ENCODE measurements at places on chromosomes 4 and X.

DNA sequence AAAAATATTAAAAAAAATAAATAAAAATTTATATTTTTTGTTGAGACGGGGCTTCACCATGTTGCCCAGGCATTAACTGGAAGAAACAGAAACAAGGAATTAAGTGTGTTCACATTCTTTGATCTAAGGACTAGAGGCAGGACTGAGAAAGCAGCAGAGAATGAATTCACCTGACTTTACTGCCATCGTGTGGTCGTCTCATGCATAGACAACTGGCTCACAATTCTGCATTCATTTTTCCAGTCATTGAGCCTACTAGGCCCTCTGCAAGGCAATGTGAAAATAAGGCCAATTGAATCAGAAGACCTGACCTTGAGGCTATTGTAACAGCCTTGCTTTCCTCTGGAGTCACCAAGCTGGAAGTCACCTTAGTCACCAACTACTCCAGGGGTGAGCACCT is 37.4 kb downstream of the LHFPL1 start:
- DNase-seq, result no peak

GRCh38 chr4:177789610-177790009 is 347.4 kb upstream of the AGA start:
- no peak for DNase-seq

DNA sequence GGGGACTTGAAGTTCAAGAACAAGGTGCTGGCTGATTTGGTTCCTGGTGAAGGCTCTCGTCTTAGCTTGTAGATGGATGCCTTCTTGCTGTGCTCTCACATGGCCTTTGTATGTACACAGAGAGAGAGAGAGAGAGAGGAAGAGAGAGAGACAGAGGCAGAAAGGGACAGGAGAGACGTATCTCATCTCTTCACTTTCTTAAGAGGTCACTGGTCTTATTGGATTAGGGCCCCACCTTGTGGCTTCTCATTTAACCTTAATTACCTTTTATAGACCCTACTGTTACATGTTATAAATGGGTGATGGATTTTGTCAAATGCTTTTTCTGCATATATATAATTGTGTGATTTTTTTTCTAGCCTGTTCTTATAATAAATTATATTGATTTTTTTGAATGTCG is 1444.2 kb downstream of the ADGRL3 start:
- no peak for DNase-seq

DNA sequence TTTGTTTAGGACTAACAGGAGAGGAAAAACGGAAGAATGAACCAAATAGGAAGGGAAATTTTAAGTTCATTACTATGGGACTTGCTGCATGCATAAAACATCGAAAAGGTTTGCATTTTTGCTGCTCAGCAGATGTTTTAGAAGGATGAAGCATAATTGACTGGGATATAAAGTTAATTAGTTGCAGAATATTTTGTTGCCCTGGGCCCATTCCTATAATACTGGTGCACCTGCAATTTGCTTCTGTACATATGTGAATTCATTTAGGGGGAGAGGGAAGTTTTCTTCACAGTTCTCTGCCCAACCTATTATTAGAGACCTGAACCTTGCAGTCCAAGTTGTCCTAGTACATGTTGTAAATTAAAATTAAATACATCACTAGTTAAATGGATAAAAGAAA is 232.0 kb downstream of the UGT8 start:
- DNase-seq, result no peak

GRCh38 chr4:158858410-158859199 is 89.8 kb downstream of the FNIP2 start:
- no peak for DNase-seq

GRCh38 chr4:26000274-26000950 is 86.4 kb downstream of the SMIM20 start:
- no peak for DNase-seq

- DNase-seq, result no peak
Measured at GRCh38 chr4:71498625-71499024, 159.8 kb downstream of the SLC4A4 start.

DNA sequence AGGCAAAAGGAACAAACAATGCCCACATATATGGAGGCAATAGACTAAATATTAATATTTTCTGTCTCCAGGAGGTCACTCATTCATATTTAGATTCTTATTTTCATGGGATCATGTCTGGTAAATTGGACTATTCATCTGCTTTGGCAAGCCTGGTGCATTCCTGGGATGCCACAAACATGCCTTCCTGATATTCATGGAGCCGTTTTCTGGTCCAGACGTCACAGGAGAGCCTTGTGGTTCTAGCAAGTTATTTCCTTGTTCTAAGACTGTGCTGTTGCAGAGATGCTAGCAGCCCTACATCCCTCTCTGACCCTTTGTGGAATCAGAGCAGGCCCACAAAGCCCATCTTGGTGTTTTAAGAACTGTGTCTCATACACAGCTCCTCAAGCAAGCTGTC is 16.1 kb upstream of the EXOSC9 start:
- DNase-seq, result no peak

DNA sequence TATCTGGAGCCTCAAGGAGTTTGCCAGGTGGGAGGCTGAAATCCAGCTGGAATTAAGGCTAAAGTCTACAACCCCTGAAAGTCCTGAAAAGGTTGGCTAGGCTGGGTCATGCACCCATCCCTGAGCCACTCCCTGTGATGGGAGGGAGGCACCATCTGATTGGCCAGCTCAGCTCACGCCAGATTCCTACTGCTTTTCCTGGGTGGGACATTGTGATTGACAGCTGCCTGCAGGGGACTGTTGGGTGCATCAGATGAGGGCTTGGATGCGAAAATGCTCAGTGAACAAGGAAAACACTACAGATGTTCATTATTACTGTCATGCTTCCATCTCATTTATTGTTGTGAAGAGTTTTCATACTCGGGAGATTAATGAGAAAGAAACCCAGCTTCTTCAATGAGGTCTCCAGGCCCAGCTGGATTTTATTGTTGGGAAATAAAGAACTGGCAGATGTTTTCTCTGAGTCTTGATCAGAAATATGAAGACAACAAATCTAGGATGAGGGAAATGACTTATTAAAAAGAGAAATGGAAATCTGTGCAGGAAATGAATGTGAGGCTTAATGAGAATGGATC is 185.9 kb downstream of the STK32B start:
- no peak for DNase-seq

DNA sequence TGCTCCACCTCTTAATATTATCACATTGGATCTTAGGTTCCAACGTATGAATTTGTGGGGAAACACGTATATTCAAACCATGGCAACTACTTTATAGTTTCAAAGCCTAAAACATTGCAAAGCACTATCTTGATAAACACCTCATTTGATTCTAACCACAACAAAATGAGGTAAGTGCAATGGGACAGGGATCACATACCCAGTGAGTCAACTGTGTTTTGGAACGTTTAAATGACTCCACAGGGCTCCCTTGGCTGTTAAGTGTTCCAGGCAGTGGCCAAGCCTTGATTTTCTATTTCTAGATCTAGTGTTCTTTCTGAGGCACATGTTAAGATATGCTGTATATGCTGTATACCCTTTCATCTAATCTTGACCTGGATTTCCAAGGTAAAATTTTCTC is 54.5 kb upstream of the C1QTNF7 start:
- DNase-seq, result no peak

DNA sequence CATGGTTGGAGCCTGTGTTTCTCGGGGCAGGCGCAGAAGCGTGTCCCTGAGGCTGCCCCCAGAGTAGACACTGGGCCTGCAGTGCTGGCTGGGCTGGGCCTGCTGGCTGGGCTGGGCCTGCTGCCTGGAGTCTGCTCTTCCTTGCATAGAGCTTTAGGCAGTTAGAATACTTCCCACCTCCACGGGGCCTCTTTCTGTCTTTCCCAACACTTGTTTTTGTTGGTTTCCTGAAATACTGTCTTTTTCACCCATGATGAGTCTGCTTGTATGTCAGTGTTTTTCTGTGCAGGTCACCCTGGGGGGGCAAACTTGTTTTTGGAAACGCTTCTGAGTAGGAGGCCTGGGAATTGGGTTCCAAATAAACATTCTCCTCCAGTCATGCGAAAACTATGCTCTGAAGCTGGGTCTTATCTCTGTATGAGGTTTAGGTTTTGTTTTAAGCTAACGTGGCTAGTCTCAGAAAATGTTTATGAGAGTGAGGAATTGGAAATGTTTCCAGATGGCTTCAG is 32.2 kb downstream of the TRMT44 start:
- no peak for DNase-seq

- DNase-seq, result no peak
Measured at GRCh38 chrX:110287605-110288004, 30.3 kb downstream of the AMMECR1 start.

DNA sequence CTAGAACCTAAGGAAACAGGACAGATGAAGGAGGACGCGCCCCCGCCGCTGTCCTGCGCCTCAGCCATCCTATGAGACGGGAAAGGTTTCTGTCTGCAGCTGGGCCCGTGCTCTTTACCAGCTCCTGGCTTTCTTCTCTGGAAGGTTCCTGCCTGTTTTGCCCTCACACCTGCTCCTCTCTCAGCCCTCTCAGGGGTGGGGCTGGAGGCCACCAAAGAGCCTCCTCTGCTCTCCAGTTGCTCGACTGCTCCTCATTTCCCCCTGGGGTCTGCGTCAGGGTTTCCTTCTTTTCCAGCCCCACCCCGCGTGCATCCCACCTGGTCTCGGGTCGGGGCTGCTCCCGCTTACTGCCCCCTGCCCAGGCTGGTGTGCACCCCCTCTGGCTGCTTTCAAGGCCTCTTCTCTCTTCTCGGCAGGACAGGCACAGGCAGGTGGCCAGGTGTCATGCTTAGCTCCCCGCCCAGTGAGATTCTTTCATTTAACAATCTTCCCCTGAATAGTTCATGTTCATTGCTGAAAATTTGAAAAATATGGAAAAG is 4.6 kb downstream of the HTT-AS start:
- DNase-seq, result no peak

- DNase-seq, result no peak
Measured at GRCh38 chr4:152686452-152687013, 6.7 kb upstream of the TMEM154 start.

DNA sequence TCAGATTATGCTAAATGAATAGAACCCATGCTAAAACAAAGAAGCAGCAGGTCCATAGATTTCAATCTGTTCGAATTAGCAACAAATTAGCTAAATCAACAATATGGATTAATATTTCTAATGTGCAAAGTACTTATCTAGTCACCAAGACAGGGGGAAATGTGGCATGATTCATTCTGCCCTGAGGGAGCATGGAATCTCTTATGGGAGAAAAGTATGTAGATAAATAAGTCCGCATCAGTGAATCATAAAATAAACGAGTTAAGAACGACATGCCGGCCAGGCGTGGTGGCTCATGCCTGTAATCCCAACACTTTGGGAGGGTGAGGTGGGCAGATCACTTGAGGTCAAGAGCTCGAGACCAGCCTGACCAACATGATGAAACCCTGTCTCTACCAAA is 102.1 kb downstream of the ANOS1 start:
- no peak for DNase-seq

DNA sequence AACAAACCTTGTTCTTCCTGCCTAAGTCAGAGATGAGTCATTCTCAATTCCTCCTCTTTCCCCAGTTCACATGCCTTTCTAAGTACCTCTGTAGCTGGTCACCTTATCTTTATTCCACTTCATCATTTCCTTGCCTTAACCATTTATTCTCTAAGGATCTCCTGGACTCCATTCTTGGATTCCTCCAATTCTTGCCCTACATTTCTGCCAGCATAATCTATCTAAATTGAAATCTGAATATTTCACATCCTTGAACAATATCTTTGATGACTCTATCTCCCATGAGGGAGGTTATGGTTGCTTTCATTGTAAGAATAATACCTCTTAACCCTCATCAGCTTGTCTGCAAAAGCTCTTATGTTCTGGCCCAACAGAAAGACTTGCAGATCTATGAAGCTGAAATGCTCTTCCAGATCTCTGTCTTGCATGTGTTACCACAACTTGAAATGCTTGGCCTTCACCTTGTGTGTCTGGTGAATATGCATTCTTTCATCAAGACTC is 28.6 kb upstream of the PDE5A start:
- no peak for DNase-seq

GRCh38 chrX:130066975-130067615 is 43.2 kb downstream of the ELF4 start:
- DNase-seq, result no peak

DNA sequence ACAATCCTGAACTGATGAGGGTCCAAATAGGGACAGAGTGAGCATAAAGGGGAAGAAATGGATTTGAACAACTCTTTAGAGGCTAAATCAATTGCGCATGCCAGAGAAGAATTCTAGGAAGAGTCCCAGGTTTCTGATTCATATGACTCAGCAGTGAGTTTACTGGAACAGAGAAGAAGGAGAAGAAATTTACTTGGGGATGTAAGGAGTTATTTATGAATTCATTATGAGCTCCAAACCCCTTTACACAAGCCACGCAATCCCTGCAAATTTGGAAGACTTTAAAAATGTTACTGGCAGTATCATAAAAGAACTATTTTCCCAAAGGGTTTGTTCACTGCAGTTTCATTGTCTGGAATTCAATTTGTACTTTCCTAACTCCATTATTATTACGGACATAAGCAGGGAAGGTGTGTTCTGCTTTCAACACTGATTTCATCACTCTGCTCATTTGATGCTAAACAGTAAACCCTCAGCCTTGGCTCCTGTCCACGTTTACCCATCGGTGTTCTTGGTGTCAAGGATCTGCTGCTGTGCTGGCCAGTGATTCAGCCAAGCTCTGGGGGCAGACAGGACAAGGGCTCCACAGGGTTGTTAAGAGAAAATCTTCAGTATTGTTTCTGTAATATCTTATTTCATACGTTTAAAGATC is 273.7 kb downstream of the HNRNPD start:
- DNase-seq, result no peak

- DNase-seq, result no peak
Measured at GRCh38 chrX:108250654-108251579, 159.3 kb downstream of the ATG4A start.

DNA sequence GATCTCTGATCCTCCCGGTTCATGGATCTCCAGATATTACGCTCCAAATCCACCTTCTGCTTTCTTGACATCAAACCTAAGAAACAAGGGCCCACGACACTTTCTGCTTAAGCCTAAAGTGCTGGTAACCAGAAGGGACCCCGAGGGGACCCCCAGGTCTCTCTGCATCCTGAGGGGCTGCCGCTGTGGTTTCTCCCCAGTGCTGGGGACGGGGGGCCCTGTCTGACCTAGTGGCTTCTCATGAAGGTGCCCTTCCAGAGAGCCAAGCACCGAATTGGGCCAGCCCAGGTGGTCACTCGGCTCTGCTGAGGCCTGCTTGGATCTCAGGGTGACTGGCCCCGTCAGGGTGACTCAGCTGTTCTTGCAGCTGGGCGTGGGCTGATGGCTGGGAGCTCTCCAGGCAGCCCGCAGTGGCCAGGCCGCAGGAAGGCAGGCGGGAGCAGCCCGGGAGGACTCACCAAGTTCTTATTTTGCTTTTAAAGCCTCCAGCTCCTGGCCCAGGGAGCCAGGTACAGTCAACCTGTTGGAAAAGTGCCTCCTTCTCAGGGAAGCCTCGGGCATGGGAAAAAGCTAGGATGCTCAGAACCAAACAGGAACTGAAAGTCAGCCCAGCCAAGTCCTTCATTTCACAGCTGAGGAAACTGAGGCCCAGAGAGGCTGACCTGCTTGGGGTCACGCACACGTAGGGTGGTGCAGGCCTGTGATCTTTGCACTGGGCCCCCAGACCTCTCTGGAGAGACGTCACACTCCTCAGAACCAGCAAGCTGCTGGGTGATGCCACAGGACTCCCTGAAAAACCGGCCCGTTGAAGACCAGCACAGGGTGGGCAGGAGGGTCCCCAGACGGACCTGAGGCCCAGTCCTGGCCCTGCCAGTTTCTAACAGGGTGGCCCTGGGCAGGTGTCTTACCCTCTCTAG is 16.7 kb downstream of the BLOC1S4 start:
- no peak for DNase-seq

Data from activated T-helper 9 cell treated with anti-CD3 and anti-CD28 coated beads, Interleukin-2, amount 50 U/mL, for 16 hours (primary cell).